SJSA1 (cell line): ENCODE measurements at places on chromosomes 13 and 19. TPM values are rescaled to one million over a fixed set of nuclear protein-coding genes. Genes with fewer than 3 reads are reported as not detected.

DNA sequence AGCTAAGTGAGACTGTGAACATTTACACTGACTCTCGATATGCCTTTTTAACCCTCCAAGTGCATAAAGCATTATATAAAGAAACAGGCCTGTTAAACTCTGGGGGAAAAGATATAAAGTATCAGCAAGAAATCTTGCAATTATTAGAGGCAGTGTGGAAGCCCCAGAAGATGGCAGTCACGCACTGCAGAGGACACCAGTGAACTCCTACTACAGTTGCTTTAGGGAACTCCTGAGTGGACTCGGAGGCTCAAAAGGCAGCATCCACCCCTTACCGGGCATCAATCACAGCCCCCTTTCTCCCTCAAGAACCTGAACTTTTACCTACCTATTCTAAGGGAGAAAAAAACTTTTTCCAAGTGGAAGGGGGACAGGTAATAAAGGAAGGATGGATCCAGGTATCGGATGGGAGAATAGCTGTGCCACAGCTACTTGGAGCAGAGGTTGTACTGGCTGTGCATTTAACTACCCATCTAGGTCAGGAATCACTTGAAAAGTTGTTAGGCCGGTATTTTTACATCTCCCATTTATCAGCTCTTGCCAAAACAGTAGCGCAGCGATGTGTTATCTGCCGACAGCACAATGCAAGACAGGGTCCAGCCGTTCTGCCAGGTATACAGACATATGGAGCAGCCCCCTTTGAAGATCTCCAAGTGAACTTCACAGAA lies 80.1 kb downstream of the ZNF486 start:
- no peak for DNase-seq

GRCh38 chr13:54945973-54946372 lies 1917.4 kb downstream of the OLFM4 start:
- DNase-seq, result no peak

Gene PNMA8A
- 7.6 and 8.1 TPM in 2 replicates for total RNA-seq

Gene CYP2F1
- total RNA-seq, result not detected in 2 replicates

Gene ZNF653
- total RNA-seq, result 2.3 and 4.8 TPM in 2 replicates

Gene POLD1
- 33.3 and 51.8 TPM in 2 replicates for total RNA-seq

Gene ANKLE1
- 0.16 TPM in 1 of 2 replicates, not detected in the other for total RNA-seq

DNA sequence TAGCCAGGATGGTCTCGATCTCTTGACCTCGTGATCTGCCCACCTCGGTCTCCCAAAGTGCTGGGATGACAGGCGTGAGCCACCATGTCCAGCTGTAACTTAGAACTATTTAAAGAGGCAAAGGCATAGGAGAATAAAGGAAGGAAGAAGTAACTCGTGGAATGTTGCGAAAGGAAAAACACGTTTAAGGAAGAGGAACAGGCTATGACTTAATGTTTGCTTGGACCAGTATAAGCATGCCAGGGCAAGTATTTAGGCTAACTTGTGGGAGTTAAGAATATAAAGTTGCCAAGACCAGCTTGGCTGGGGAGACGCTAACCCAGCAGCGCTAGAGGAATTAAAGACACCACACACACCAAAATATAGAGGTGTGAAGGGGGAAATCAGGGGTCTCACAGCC lies 33.5 kb downstream of the ZNF844 start:
- no peak for DNase-seq

Gene FARP1
- total RNA-seq, result 25.6 and 31.3 TPM in 2 replicates

DNA sequence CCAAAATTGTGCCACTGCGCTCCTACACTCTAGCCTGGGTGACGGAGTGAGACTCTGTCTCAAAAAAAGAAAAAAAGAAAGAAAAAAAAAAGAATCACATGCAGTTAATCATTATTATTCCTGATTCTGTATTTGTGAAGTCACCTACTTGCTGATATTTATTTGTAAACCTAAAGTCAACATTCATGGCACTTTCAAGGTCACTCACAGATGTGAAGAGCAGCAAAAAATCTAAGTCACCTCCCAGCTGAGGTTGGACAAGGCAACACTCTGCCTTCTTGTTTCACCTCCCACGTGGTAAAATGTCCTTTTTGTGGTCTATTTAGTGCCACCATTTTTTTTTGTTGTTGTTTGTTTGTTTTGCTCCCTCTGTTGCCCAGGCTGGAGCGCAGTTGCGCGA lies 26.5 kb downstream of the WDR88 start:
- no peak for DNase-seq

DNA sequence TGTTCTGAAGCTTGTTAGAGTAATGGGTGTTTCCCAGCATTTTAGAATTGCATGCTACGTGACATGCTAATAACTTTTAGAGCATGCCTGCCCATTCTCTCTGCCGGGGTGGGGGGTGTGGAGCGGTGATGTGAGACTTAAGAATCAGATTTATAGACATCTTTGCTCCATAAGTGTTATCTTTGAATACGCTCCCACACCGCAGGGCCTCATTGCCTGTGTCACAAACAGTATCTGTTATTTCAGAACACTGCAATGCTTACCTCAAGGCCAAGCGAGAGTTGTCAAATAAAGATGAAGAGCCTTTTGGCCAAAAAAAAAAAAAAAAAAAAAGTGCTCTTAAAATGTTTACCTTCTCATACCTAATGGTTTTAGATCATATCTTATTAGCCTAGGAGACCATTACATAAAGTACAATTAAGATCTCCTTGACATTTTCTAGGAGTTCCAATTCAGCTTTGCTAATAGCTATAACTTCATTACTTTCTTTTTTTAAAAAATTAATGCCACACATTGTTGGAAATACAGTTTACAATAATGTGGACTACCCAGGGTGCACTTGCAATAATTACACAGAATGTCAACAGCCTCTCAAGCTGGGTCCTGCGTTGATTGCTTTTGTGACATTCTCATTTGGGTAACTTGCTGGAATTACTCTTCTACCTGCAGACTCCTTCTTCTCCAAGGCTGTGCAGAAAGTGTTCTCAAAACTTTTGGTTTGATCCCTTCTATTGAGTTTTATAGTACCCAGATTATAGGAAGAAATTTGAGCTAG lies 525.3 kb downstream of the KLF12 start:
- DNase-seq, result no peak

- no peak for DNase-seq
Observed at GRCh38 chr13:66659286-66659685, 570.9 kb downstream of the PCDH9 start.

DNA sequence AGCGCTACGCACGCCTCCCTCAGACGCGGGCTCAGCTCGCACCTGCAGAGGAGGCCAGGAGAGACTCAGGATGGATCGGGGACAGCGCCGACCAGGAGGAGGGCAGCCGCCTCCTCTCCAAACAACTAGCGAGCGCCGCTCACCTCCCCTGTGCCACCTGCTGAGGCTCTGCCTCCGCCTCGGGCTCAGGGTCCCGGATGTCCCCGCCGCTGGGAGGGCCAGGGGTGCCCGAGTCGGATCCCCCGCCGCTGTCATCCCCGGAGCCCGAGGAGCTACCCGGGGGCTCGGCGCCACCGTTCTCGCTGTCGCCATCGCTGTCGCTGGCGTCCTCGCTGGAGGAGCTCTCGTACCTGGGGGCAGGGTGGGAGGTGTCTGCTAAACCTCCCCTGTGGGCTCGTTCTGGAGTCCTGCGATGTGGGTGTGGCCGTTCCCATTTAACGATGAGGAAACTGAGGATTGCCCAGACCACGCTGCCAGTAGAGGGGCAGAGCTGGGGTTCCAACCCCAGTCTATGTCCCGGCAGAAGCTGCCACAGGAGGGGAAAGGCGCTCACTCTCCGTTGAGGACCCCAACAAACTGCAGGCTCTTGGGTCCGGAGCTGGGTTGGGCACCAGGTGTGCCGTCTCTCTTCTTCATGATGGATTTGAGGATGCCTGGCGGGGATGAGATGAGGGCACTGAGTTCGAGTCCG lies 9.2 kb downstream of the KANK3 start:
- DNase-seq, result no peak

GRCh38 chr19:7873304-7874075 lies 700 bp downstream of the PRR36 start:
- peak; percentile 42 for DNase-seq

DNA sequence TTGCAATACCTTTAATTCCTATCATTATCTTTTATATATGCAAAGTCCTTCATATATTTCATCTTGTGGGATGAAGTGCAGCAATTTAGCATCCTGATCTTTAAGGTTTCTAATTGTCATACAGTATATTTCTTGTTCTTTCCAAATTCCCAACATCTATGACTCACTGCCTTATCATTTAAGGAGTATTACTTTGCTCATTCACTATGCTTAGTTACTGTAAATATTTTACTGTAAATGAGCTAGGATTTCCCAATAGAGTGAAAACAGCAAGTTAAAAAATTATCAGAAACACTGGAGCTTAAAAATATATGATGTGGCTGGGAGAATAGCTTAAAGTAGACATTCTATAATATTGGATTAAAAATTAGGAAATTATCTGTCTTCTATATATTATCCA lies 69.9 kb downstream of the SLITRK6 start:
- DNase-seq, result no peak

DNA sequence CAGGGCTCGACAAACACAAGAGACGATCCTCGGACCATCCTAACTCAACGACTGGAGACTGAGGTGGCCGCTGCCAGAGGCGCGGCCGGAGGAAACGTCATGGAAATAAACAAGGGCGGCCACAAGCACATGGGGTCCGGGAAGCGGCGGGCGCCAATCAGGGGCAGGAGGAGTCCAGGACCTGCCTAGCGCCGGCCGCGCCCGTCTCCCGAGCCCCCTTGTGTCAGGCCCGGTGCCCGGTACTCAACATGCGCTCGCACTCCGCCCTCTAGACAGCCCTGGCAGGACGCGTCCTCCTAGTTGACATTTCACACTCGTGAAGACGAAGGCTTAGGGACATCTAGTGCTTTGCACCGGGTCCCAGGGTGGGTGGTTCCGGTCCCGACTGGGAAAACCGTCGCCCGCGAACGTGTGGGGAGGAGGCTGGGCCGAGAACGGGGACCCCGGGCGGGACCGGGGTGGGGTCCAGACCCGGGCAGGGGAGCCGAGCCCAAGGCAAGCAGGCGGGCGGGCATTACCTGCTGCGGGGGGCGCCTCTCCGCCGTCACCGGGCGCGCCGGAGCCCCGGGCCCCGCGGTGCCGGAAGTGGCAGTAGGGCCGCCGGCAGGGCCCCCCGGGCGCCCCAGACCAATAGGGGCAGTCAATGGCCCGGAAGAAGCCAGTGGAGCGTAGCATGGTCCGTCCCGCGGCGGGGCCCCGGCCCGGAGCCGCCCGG lies 442 bp downstream of the REXO1 start:
- DNase-seq, result peak; percentile 79

- no peak for DNase-seq
Observed at GRCh38 chr19:56101746-56102535, 19.2 kb downstream of the ZNF787 start.

DNA sequence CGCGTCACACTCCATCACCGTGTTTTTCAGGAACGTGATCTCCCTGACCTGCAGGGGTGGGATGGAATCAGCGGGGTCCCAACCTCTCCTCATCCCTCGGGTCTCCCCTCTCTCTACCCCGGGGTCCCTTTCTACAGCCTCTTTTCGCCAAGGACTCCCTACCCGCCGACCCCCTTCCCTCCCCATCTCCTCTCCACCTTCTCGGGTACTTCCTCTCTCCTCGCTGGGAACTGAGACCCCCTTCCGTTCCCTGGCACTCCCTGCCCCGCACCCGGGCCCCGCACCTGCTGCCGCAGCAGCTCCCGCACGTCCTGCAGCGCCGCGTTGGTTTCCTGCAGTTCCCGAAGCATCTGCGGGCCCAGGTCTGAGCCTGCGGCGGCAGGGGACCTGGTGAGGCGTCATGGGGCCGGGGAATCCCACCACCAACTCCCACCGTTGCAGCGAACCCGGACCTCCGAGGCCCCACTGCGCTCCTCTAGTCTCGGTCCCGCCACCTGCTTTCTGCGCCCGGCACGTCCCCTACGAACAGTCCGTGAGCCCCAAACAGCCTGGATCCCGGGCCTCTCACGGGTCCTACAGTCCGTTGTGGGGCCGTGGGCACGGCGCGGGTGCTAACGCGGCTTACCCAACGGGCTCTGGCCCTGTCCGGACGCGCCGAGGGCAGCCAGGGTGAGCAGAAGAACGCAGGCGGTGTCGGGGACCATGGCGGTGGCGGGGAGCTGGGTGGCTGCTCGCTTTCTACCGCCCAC lies at the start of gene COMP:
TSS of gene COMP (minus strand) at position 740 of the 749 bp plus-strand sequence. CDS start at position 704, 36 bp downstream.
- no peak for DNase-seq

GRCh38 chr19:42697884-42698283 lies 42.4 kb downstream of the PSG3 start:
- no peak for DNase-seq

Gene TPRX1
- total RNA-seq, result not detected in 2 replicates

DNA sequence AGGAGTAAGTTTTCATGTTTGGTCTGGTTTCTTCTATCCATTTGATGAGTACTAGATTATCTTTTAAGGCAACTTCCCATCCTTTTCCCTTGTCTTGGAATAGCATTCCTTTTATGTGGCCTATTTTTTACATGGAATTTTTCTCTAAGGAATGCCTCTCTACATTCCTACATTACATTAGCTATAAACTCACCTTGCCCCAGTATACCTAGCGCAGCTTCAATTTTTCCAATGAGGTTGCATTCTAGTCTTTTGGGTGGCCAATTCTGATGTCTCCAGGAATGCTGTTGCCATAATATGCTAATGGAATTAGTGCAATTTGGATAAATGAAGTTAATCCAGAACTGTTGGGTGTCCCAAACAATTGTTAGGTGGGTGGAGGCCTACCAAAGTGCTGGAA lies 33.8 kb downstream of the KBTBD6 start:
- DNase-seq, result no peak

Gene MYO1F
- total RNA-seq, result 0.37 and 0.94 TPM in 2 replicates

- no peak for DNase-seq
Observed at GRCh38 chr19:42250666-42251531, 4.0 kb downstream of the ERF start.

- no peak for DNase-seq
Observed at GRCh38 chr19:45076851-45077730, 813 bp upstream of the ZNF296 start.

- DNase-seq, result no peak
Observed at GRCh38 chr13:25324100-25324499, 22.7 kb downstream of the NUP58 start.

GRCh38 chr13:114104655-114105520 lies 27.5 kb downstream of the RASA3 start:
- no peak for DNase-seq

DNA sequence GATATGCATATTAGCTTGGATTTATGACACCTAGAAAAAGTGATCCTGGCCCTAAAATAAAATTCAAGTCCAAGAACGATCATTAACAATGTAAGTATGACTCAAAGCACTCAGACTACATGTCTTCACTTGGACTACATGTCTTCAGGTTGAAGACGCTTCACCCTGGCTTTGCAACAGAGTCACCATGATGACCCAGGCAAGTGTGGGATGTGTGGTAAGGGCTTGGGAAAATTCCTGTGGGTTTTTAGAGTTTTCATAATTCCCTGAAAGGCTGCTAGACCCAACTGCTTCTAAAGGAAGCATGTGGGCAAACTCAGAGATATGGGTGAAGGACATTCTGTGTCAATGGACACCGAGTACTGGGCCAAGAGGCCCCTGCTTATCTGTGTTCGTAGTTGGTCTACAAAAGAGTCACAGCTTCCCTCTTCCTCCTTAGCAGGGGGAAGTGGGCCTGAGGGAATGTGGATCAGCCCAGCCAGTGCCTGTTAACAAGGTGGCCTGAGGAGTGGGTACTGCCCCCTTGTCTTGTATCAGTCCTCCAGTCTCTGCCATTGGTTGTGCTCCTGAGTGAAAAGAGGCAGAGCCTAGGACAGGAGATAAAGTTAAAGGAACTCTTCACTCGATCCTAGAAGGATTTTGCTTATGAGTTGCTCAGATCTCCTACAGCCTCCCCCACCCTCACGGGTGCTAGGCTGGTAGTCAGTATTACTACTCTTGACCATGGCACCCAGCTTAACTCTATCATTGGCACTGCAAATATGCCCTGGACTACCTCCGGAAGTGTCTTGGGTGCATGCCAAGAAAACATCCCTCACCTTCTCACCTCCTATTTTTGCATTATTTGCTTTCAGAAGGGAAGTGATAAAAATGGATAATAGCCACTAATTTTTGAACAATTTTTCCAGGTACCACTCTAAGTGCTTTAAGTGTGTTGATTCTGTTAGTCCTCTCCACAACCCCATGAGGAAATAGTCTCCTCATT lies 406.3 kb downstream of the COG6 start:
- DNase-seq, result no peak
